ENCODE measurements at places on chromosomes 7 and 10.

DNA sequence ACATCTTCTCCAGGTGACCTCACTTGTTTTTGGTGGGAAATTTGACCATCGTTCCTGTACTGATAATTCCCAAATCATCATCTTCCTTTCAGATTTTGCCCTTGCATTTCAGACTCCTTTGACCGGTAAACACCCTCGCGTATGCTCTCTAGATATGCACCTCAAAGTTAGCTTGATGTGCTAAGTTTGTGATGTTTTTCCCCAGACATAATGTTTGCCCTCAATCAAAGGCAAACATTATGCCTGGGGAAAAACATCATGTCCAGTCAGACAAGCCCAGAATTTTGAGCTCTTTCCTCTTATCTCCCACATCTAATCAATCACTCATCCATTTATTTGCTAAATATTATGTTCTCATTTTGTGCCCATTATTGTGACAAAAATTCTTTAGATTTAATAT is 26.2 kb downstream of the CCSER2 start:
- DNase-seq, result no peak

- no peak for DNase-seq
Observed at GRCh38 chr10:43267811-43268210, 946 bp upstream of the RASGEF1A start.

GRCh38 chr10:78362406-78363022 is 328.9 kb downstream of the RPS24 start:
- no peak for DNase-seq

DNA sequence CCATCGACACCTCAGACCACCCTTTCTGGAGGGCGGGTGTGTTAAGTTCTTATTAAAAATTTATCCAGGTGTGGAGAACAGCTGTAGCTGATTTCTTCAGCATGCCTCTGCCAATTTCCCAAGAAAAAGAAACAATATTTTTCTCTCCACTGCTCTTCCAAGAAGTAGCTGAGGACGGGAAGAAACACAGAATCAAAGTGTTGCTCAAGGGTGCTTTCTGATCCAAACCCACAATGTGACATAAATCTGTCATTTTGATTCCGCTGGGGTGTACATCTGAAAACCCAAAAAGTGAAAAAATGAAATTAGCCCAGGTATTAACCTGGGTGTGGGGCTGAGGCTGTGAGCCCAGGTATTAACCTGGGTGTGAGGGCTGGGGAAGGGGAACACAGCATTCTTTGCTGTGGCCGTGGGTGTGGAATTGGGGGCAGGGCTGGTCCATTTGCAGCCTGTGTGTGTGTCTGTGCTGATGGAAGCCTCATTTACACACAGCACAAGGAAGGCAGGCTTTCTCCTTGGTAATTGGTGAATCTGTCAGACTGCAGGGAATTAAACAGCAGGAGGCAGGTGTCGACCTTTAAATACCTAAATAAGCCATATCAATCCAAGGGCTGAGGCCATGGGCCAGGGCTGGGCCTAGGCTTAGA is 48.4 kb upstream of the CCDC3 start:
- no peak for DNase-seq

DNA sequence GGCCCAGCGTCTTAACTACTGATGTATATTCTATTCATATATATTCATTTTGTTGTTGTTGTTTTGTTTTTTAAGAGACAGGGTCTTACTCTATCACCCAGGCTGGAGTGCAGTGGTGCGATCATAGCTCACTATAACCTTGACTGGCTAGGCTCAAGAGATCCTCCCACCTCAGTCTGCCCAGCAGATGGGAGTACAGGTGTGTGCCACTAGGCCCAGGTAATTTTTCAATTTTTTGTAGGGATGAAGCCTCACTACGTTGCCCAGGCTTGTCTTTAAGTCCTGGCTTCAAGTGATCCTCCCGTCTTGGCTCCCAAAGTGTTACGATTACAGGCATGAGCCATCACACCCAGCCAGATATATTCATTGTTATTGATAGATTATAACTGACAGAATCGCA is 12.9 kb upstream of the STN1 start:
- no peak for DNase-seq
